Cerebellar cortex (tissue), 1 donor: ENCODE measurements at places on chromosomes 12 and 14.
A peak's percentile ranks its signal among the peaks of the same experiment; 100 is the strongest.

DNA sequence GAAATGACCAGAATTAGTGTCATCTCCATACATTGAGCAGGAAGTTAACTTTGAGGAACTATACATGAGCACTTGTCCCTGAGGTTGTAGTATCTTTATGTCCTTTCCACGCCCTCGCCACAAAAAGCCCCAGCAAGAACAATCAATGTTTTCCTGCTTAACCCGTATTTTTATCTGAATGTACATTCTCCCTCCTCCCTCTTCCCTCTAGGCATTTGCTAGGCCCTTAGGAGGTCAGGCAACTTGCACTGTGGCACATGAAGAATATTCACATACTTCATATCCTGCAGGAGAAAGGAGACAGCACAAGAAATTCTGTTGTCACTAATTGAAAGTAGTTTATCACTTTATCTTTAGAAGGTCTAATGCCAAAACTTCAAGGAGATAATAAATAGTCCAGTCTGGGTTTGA, 18.1 kb upstream of the DUSP6 start:
- DNase-seq: no peak

DNA sequence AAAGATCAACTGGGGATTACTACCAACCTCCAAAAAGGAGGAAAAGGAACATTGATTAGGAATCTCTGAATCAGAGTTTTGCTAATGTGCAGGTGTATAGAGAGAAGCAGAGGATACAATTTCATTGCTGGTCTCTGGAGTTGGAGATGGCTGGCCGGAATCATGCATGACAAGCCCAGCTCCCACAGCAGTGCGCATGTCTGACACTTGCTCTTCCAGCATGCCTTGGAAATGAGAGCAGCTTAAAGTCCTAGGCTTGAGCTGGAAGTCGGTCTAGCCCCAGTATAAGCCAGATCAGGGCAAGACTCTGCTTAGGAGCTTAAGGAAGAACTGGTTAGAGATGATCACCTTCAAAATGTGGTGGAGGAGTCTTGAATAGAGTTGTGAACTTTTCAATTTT, 742.8 kb downstream of the DIO2 start:
- no peak for DNase-seq

DNA sequence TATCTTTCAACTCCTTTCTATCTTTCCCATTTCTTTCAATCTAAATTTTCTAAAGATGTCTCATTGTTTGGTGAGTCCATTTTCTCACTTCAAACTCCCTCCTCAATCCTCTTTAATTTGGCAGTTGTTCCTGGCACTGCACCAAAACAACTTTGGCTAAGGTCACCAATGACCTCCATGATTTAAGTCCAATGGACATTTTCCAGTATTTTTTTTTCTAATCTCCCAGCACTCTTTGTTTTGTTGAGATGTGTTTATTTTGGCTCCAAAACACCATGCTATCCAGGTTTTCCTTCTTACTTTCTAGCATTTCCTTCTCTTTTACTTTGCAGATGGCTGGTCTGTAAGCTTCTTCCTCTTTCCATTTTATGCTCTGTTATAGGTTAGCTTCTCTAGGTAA, 42.5 kb upstream of the OTOGL start:
- DNase-seq: no peak

DNA sequence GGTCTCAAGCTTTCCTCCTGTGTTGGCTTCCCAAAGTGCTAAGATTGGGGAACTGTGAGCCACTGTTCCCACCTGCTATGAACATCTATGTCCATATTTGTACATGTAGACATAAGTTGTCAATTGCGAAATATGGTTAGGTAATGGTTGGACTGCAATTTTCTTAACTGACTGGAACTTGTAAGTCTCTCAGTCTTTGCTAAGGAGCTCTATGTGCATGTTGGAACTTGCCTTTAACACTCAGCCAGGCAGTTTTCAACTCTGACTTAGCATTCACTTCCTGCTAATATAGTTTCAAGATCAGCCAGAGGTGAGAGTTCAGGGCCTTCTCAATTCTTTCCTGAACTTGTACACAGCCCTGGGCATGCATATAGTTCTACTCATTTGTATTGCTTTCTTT, 44.5 kb upstream of the EEA1 start:
- no peak for DNase-seq

DNA sequence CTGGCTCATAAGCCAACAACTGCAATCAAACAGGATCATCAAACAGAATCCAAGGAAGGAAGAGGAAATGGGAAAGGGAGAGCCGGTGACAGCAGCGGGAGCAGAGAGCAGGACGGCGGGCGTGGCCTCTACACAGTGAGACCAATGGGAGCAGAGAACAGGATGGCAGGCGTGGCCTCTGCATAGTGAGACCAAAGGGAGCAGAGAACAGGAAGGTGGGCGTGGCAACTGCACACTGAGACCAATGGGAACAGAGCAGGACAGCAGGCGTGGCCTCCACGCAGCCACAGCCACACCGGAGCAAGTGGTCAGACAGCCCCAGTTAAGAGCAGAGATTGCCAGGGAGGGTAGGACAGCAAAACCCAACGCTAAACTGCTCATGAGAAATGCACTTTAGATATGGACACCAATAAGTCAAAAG, 16.4 kb downstream of the LRCOL1 start:
- DNase-seq: peak; percentile 99

DNA sequence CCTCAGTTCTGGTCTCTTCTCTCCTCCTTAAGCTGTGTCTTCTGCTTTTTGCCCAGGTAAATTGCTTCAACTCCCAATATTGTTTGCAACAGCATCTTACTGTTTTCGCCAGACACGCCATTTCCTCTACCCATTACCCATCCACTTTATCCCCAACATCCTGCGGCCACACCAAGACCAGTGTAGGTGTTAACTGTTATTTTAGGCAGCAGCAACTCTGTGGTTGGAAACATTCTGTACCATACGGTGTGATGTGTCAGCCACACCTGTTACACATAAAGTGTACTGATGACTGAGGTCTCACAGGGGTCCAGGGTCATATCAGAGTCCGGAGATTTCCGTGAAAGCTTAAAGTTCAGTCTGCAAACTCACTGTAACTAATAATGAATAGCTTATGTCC, 21.8 kb upstream of the KLRD1 start:
- DNase-seq: no peak

DNA sequence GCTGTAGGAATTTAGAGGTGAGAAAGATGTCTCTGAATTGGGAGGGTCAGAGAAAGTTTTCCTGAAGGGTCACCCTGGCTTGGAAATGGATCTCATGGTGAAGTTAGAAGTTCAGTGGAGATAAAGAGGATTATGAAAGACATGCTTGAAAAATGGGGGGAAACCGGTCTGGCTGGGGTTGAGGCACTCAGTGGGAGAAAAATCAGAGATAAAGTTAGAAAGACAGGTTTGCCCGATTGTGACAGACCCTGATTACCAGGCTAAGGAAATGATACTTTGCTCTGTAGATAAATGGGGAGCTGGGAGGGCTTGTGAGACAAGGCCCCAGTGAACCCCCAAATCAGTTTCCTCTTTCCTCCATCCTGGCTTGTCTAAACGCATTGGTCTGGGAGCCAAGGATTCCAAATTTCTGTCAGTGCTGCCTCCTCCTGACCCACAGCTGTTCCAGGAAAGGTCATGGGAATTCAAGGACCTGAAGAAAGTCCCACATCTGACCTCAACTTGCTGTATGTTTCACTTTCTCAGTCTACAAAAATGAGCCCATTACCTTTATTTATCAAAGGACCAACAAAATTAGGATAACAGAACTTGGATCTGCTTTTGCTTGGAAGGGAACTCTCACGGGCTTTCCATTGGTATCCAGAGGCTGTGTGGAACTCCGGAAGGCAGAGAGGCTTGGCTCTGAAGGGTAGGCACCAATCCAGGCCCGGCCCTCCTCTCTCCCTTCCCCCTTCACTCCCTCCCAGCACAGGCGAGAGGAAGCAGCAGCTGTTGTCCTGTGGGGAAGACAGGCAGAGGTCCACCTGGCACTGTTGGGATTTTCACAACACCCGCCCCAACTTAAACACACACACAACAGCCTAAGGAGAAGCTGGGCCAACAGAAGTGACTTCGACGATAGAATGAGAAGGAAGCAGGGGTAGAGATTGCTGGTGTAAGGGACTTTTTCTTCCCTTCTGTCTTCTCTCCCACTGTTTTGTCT, 3.4 kb upstream of the RNASE7 start:
- DNase-seq: peak; percentile 48

DNA sequence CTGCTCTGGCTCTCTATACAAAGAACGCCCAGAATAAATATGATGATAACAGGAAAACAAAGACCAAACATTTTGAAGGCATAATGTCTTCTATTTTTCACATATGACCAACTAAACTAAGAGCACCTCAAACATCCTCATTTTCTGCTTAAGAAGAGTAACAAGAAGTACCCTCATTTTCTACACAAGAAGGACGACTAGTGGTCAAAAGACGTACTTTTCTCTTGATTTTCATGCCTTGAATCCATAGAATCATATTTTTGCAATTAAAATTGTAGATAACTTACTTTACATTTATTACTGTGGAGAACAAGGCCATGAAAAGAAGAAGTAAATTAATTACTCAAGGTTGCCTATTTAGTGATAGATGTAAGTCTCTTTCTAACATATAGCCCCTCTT, 358.6 kb downstream of the DUSP6 start:
- DNase-seq: peak; percentile 20

DNA sequence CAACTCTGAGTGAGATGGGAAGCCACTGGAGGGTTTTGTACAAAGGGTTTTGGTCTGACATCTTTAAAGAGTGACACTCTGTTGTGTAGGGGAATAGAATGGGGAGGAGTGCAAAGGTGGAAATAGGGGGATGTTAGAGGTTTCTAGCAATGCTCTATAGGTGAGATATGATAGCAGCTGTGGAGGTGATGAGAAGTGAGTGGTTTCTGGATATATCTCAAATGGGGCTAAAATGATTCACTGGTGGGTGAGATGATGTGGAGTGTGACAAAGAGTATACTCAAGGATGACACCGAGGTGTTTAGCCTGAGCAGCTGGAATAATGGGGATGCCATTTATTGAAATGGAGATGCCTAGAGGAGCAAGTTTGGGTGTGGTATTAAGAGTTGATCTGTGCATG, 426.4 kb downstream of the PCNX1 start:
- no peak for DNase-seq

DNA sequence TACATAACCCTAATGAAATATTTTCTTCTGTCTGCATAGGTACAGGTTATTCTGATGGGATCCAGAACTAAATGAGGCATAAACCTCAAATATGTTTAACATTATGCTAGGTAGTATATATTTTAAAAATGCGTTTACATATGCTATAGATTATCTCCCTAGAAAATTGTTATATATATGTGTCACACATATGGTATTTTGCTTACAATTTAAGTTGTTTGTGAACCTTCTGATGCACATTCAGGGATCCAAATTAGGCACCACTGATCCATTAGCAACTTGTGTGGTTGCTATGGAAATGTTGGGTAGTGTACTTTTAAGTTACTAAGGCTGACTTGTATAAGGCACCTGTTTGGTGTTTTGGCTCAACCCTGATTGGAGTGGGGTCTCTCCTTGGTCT, 456.7 kb downstream of the AEBP2 start:
- no peak for DNase-seq

- peak; percentile 27 for DNase-seq
Observed at GRCh38 chr14:104600141-104600643, 4.4 kb downstream of the TMEM179 start.

- DNase-seq: no peak
Observed at GRCh38 chr14:71824816-71825215, 107.4 kb upstream of the RGS6 start.

- DNase-seq: no peak
Observed at GRCh38 chr12:19659501-19659900, 220.2 kb downstream of the AEBP2 start.

- no peak for DNase-seq
Observed at GRCh38 chr12:132501204-132501940, 11.4 kb downstream of the FBRSL1 start.
